ENCODE measurements at places on chromosomes 16 and 17.

DNA sequence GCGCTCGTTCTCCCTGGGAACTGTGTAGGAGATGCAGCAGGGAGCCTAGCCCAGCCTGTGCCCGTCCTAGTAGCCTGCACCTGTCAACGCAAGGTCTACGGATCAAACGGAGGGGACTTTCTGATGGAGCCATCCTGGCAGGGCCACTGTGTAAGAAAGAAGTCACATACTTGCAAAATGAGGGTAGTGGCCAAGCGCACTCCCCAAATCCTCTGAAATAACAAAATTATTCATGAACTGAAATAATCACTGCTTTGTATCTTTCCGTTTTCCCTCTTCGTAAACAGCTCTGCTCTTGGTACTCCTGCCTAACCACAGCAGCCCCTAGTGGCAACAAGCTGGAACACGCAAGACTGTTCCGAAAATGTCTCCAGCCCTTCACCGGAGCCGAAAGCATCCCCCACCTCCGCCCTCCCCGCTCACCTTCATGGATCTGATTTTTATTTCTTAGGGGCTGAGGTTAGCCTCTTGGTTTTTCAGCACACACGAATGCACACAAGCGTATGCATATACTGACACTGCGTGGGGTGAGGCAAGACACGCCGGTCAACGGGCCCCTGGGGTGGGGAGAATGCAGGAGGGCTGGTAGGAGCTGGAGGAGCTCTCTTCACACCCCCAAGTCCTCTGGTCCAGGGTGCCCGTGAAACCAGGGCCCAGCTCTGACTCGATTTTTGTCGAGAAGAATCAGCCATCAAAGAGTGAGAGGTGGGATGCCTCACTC lies 100.8 kb downstream of the ABCC12 start:
- DNase-seq: peak; percentile 61

DNA sequence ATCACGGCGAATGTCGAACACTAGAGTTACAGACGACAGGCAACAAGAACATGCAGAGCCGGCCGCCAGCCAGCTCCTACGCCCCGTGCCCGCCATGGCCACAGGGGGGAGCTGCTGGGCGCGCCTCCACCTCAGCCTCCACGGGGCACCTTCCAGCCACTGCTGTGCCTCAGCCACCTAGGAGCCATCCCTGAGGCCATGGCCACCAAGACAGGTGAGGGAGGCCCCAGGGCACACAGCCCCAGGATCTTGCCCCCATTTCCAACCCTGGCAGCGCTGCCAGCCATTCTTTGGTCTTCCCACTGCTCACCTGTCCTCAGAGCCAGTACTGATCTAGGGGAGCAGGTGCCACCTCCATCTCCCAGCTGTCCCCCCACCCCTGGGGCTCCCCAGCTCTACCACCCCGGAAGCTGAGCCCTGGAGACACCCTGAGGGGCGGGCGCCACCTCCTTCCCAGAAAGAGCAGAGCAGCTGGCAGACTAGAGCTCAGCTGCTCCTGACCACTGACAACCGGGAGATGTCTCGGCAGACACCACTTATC lies 11.8 kb downstream of the GNPTG start:
- peak; percentile 77 for DNase-seq

DNA sequence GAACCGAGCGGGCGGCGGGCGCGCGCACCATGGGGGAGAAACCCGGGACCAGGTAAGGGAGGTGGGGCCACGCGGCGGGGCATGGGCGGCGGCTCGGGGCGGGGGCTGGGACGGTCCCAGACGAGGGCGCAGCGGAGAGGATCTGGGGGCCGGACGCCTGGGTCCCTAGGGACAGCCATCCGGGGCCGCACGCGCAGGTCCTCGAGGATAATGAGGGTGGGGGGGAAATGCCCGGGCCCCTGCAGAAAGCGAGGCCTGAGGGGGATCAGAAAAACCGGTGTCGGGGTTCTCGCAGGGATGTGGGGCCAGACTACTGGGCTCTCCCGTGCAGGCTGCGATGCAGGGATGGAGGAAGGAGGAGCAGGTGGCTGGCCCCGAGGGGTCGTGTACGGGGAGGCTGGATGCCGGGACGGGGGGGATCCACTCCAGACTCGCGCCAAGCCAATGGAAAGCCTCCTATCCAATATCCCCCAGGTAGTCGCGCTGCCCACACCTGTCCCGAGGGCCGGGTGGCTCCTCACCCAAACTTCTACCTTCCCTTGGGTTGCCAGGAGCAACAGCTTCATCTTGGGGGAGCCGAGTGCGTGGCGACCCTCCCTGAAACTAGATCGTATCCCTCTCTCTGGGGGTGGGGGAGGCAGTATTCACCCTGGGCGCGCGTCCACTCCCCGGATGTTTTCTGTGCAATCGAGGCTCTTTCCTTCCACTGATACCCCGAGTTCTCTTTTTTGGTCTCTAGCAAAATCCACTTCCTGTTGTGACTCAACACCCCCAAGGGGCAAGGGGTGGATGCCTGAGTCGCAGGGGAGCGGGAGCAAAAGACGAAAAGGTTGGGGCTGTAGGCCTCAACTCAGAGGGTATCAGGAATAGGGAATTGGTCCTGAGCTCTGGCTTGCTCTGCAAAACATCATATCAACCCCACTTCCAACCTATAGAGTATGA lies 532 bp downstream of the ARRB2 start:
- no peak for DNase-seq

DNA sequence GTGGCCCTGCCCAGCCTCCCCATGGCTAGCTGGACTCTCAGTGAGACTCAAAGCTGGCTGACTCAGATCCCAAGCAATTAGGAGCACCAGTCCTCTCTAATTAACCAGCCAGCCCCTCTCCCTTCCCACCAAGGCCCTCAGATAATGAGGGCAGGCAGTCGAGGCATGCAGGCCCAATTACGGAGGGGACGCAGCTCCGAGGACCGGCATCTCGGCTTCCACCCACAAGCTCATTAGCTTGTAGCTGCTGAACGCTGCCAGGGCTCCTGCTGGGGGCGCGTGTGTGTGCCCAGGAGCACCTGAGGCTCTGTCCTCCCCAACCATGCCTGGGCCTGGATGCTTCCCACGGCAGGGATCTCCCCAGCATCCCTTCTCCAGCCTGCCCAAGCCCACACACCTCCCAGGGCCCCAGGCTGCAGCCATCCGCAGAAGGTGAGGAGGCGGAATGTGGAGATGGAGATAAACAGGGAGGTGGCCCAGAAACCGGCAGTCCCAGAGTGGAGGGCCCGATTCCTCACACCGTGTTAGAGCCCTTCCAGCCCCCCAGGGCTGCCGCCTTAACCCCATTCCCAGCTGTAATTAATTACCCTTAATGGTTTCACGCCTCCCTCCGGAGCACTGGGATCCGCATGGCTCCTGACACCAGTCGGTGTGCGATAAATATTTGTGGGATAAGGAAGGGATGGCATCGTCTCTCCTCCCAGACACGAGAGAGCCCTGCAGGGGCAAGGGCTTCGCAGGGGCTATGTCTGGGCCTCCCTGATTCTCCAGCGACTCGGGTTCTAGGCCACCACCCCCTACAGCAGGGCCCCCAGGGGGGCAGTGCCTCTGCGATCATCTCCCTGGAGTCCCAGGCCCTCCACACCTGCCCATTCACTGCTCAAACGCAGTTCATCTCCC lies 42.2 kb downstream of the RPH3AL start:
- DNase-seq: no peak

- DNase-seq: peak; percentile 44
Observed at GRCh38 chr16:12339686-12340085, 363.2 kb downstream of the SNX29 start.

Measured in hepatic stellate cell (primary cell).